ENCODE measurements at places on chromosomes 1 and 21.

GRCh38 chr1:27129225-27129624, 25.7 kb downstream of the SLC9A1 start:
- DNase-seq = no peak

DNA sequence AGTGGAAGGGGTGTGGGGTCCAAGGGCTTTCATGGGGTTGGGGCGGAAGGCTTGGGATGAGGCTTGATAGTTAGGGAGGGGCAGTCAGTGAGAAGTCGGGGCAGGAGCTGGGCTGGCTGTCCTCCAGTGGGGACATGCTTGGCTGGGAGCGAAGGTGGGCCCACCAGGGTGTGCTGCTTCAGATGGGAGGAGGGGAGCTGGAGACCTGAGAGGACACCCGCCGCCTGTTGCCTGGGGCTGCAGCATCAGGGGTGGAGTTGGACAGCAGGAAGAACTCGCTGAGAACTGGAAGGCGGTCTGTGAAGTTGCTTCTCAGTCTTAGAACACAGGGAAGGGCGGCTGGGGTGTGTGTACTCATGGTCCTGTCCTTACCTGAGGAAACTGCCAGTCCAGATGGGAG, 1.6 kb downstream of the THEM5 start:
- no peak for DNase-seq

DNA sequence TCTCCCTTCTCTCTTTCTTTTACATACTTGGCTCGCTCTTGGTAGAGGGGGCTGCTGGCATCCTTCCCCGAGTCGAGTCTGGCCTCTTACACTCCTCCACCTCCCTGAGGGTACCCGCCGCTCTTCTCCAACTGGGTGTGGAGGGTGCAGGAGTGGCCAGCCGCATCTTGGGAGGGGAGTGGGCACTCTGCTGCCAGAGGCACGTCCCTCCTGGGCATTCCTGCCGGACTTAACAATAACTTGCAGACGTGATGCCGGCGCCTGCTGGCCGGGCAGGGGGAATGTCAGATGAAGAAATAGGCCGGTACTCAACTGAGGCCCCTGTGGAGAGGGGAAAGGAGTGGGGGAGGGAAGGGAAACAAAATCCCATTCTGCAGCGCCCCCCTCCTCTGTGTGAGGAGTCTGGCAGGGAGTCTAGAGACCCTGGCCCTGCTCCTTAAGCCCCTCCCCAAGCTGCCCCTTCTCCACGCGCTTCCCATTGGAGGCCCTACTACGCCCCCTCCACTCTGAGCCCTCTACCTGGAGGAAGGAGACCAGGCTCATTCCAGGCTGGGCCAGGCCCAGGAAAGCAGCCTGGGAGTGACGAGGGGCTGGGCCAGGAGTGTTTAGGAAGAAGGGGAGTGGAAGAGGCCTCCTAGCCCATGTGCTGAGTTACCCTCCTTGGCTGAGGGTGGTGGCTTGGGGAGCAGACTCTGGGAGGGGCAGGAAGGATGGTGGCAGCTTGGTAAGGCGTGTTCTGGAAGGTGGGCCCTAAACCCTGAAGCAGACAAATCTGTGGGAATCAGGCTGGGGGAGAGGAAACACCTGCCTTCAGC, 1.8 kb downstream of the ATP2B4 start:
- DNase-seq = no peak

- no peak for DNase-seq
Observed at GRCh38 chr1:228065543-228066347, 16.8 kb upstream of the ARF1 start.

- no peak for DNase-seq
Observed at GRCh38 chr1:212287261-212287895, 2.2 kb downstream of the PPP2R5A start.

DNA sequence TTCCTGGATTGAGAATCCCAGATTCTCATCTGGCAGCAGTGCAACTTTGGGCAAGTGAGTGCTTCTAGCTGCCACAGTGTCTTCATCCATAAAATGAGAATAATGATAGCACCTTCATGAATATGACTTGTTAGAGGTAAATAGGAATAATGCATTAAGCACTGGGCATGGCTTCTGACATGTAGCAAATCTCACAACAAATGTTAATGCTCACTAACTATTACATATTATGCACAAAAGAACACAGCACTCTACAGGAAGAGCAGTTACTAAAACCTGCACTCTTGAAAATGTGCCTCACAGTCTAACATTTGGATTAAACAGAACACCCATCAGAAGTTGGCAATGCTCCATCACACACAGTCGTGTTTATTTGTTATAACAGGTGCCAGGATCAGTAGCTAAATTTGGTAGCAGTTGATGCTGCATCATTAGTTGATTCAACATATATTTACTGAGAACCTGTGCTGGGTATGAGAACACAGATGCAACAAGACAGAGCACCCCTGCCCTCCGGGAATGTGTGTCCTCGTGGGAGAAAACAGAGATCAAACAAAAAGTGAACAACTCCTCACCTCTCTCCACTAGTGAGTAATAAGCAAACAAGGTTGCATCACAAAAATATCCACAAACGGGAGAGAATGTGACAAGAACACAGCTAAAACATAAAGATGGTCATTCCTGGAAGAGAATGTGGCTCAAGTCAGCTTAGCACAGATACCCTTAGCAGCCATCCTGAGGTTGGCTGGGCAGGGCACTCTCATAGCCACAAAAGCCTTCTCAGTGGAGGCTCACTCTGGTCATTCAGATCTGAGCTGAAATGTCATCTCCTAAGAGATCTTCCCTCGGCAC, 26.2 kb upstream of the LBR start:
- DNase-seq = no peak

GRCh38 chr1:204760757-204761156, 75.2 kb upstream of the LRRN2 start:
- DNase-seq = no peak

- no peak for DNase-seq
Observed at GRCh38 chr1:198929961-198930599, 291.2 kb downstream of the PTPRC start.

DNA sequence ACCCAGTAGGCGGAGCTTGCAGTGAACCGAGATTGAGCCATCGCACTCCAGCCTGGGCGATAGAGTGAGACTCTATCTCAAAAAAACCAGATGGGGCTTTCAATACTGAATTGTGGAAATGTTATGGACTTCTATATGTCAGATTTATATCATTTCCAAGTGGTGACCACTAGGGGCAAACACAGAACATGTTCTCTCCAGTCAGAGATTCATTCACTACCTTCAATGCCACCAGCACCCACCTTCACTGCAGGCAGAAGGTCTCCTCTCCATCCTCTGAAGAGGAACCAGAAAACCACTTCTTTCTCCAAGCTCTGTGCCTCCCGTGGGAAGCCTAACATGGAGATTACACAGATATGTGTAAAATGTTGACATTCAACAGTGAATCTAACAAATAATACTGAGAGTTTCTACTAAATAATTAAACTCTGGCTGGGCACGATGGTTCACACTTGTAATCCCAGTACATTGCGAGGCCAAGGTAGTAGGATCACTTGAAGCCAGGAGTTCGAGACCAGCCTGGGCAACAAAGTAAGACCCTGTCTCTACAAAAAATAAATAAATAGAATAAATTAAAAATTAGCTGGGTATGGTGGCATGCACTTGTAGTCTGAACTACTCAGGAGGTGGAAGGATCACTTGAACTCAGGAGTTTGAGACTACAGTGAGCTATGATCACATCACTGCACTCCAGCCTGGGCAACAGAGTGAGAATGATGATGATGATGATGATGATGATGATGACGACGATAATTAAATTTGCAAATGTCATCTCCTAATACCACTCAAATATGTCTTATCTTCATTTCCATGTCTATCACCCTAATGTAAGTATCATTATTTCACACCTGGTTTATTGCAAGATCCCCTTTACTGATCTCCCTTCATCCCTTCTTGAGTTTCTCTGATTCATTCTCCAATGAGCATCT, 151.1 kb downstream of the ZNF281 start:
- DNase-seq = no peak

GRCh38 chr1:48931506-48932192, 155.0 kb upstream of the BEND5 start:
- DNase-seq = no peak

GRCh38 chr1:61138921-61139774, 56.8 kb downstream of the NFIA start:
- no peak for DNase-seq

GRCh38 chr1:118900643-118901440, 87.3 kb downstream of the TBX15 start:
- no peak for DNase-seq
